ENCODE measurements at places on chromosomes 7 and 10. TPM values are rescaled to one million over a fixed set of nuclear protein-coding genes. Genes with fewer than 3 reads are reported as not detected.

DNA sequence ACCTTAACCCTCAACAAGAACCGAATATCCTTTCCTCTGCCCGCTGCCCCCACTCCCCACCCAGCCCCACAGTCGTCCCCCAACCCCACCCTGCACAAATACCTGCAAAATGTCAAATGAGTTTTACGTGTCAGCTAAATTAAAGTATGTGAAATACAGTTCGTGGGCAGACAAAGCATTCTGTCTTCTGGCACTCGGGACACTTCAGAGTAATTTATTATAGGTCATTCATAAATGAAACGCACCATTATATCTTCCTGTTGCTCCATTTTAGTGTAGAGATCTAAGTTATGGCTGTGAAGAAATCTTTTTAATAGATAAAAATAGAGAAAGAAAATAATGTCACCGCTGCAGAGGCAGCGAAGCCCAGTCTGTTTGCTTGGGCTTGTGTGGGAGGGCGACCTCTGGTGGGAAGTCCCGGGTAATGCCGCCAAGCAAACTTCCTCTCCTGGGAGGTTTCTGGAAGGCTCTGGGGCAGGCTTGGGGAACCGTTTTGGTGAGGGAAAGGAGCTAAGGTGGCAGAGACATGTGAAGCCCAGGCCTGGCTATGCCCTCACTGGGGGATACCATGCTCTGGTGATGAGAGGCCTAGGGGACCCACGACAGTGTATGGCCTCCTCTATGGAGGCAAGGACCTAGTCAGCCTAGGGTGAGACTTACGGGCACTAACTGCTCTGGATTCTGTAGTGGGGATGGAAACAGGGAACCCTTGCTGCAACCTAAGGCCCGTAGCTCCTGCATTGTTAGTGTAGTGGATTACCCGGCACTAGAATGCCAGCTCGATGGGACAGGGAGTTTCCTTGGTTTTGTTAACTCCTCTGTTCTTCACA is 604.9 kb downstream of the LRMDA start:
- DNase-seq = peak; percentile 87

DNA sequence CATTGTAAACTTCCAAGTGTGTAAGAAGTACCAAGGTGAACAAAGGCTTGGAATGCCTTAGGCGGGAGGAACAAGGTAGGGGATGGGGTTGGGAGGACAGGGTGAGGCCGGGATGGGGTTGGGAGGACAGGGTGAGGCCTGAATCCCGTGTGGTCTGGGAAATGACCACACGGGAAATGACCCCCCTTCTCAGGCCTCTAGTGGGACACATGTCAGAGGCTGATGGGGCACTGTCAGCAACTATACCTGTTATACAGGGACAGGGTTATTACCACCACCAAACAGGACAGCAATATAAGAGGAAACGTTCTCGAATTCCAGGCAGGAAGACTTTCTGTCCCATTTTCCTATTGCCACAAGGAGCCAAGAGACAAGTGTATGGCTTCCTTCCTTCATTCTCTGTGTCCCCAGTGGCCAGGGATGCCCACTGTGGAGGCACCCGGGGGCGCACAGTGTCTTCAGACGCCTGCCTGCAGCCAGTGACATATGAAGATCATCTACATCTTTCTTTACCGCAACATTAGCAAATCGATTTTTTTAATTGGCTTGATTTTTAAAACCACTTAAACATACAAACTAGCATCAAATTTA is 1.3 kb downstream of the MKI67 start:
- no peak for DNase-seq

The ARID5B gene
- polyA plus RNA-seq = 24.0 TPM

DNA sequence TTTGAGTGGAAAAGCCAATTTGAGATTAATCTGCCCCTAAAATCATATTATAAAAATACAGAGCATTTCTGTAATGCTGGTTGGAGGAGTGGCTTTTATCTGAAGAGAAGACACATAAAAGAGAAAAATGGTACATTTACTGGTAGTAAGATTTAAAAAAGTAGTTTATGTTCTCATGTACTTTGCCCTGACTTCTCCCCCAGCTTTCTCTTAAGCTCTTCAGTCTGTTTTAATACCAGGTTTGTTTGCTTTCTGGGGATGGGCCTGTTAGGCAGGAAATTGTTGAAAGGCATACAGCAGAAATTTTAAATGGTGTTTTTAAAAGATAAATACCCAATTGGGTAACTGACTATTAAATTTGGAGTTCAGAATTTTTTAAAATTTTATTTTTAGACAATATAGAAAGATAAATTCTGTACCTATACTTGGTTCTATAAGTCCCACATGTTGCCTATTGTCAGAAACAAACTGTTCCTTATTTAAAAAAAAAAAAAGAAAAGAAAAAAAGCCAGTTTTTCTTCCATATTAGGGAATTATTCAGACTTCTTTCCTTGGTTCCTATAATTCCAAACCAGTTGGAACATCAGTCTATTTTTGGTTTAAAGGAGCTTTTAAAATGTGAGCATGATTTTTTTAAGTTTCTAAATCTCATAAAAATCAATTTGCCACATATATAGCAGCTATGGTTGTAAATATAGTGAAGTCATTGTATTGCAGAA is 136.6 kb downstream of the ARID5B start:
- no peak for DNase-seq

DNA sequence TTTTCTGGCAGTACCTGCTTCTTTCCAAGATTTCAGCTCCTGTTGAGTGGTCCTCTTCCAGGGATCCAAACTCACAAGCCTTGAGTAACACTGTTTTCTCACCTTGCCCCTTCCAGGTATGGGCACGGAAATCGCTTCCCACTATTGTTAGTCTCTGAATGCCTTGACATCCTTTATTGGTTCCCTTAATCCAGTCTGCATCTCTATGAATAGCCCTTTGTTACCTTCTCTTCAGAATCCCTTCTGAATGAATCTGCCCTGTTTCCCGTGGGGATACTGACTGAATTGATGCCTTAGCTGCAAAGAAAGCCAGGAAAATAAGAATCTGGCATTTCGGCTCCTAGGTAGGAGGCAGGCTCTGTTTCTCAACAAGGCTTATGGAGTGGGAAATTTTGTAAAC is 467.7 kb downstream of the PLXNA4 start:
- no peak for DNase-seq

The CACNA2D1 gene
- polyA plus RNA-seq = 6.6 TPM

- DNase-seq = no peak
These were observed 69.1 kb upstream of the MXI1 start for GRCh38 chr10:110138197-110138812.

DNA sequence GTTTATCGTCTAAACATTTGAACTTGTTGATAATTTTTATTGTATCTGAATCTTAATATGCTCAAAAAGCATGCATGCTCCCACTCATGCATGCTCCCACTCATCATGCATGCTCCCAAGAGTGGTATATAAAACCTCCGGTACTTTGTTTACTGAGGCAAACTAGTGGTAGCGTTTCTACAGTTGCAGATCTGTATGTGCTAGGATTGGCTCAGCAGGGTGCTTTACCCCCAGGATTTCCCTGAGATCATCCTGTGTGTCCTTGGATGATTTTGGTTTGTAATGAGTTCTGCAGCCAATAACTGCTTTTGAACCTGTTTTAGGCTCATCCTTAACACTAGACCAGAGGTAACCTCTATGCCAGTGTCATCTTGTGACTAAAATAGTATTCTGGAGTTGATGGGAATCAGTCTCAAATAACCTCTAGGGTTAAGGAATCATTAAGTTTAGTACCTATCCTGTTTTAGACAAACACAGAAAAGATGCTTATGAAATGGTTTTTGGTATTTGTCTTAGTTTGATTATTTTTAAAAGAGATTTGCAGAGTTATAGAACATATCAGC is 40.4 kb downstream of the PHTF2 start:
- no peak for DNase-seq

The NEUROD6 gene
- polyA plus RNA-seq = not detected

GRCh38 chr7:19670806-19671205 is 38.0 kb downstream of the POLR1F start:
- no peak for DNase-seq

DNA sequence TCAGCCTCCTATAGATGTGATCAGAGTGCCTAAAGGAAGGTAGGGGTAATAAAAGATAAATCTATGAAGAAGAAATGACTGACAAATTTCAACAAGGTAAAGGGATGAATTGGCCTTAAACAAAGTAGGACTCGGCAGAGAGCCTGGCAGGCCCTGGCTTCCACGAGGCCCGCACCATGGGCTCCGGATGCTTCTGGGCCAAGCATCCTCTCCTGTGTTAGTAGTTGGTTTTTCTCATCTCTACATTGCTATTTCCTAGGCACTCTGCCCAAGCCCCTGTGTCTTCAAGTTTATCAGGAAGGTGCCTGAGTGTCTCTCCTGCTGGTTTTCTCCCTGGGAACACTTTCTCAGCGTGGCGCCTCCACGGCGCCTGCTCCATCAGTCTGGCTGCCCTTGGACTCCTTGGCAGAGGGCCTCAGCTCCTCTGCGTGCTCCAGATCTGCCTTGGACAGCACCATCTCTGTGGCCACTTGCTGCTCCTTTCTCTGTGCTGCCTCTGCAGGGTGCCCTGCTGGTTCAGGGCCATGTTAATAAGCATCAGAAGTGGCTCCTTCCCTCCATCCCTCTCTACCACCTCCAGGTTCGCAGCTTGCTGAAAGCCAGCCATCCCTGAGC is 413.3 kb upstream of the DPP6 start:
- no peak for DNase-seq

DNA sequence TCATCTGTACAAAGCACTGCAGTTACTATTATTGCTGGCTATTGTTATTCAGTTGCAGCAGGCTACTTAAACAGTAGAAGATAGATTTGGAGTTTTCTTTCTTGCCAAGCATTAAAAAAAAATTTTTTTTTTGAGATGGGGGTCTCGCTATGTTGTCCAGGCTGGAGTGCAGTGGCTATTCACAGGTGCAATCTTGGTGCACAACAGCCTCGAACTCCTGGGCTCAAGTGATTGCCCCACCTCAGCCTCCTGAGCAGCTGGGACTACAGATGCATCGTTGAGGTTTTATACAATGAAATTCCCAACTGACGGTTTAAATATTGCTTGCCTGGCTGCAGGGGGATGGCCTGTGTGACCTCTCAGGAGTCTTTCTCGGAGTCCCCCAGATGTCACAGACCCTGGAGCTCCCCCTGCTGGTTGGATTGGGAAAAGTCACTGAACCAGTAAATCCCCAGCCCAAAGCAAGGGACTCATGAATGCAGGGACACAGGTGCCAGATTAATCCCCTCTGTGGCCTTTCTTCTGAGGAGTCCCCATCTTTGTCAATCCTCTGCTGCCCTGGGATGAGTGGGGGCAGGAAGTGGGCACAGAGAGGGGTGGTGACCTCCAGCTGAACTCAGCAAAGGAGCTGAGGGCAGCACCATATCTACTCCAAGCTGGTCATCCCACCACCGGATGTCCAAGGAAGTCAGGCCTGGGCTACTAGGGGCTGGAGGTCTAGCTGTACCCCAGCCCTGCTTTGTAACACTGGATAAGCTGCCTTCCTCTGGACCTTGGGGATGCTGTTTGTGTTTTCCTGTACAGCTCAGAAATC is 149.6 kb downstream of the C10orf105 start:
- peak; percentile 79 for DNase-seq

The FBXL13 gene
- 1.1 TPM for polyA plus RNA-seq

The PFKFB3 gene
- polyA plus RNA-seq = 24.5 TPM

DNA sequence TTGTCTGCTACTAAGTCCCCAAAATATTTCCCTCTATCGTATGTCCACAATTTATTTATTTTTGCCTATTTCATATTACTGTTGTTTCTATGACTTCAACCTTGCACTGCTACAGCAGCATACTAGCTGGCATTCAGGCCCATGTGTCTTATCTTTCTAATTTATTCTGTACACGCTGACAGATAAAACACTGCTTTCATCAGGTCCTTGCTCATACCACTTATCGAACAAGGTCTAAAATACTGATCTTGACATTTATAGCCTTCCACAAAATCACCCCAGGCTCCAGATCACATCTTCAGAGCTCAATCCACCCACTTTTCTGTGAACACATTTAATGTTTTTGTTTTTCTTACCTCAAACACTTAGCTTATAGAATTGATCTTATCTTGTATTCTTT is 374.6 kb downstream of the THSD7A start:
- no peak for DNase-seq

GRCh38 chr7:97357459-97357858 is 240.0 kb downstream of the SDHAF3 start:
- no peak for DNase-seq

DNA sequence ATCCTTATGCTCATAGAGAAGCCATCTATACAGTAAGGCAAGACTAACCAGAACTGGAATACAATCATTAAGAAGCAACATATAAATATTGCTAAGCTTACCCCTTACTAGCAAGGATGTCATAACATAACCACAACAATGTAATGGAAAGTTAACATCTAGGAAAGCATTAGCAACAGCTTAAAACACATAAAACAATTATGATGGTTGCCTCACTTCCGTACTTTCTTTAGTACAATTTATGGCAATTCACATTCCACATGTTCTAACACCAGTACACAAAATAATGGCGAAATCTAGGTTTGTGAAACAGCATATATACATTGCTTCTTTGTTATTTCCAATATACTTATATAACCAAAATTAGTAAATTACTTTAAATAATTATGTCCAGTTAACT is 195.0 kb downstream of the AHR start:
- DNase-seq = no peak

The A1CF gene
- polyA plus RNA-seq = not detected

The DPP6 gene
- 0.22 TPM for polyA plus RNA-seq

The CAV2 gene
- polyA plus RNA-seq = 46.2 TPM

DNA sequence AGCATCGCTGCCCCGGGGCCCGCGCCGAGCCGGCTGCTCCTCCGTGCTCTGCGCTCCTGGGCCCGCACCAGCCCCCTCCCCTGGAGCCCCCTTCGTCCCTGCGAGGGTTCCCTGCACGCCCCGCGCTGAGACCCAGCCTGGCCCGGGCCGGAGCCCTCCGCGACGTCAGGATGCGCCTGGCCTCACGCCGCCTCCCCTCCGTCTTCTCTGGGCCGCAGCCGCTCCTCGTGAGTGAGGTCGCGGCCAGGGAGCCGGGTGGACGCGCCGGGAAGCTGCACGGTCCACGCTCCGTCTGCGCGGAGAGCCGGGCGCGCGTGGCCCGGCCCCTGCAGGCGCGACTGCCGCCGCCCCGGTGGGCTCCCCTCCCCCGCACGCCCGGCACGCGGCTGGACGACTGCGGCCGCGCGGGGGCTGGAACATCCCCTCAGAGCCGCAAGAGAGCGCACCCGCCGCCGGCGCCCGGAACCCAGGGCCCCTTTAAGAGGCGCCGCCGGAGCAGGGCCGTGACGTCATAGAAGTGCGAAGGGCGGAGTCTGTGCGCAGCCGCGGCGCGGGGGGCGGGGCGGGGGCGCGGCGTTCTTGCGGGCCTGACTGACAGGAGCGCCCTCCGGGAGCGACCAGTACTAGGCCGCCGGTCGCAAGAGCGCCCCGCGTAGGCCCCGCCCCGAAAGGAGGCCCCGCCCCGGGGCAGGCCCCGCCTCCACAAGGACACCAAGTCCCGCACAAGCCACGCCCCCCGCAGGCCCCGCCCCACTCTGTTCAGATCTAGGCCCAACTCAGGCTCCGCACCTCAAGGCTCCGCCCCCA is 507 bp upstream of the INPP5A start:
- DNase-seq = peak; percentile 100

DNA sequence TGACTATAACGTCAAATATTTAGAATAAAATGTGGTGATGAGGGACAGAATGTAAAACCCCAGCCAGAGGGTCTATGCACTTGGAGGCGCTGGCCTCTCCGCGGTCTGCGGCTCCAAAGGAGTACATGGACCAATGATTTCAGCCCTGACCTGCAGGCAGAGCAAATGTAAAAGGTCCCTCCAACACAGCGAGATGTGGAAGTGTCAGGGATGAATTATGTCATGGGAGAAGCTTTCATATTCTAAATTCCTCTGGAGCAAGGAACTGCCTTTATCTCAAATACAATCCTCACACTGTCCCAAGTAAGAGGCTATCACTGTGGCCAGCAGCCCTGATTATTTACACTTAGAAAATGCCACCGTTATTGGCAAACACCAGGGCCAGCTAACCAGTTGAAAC is 139.4 kb downstream of the GFRA1 start:
- no peak for DNase-seq

The OR2A25 gene
- not detected for polyA plus RNA-seq

Data from ovary (tissue), 10 donors.